ENCODE measurements at places on chromosomes 11 and 22. TPM values are rescaled to one million over a fixed set of nuclear protein-coding genes. Genes with fewer than 3 reads are reported as not detected.

DNA sequence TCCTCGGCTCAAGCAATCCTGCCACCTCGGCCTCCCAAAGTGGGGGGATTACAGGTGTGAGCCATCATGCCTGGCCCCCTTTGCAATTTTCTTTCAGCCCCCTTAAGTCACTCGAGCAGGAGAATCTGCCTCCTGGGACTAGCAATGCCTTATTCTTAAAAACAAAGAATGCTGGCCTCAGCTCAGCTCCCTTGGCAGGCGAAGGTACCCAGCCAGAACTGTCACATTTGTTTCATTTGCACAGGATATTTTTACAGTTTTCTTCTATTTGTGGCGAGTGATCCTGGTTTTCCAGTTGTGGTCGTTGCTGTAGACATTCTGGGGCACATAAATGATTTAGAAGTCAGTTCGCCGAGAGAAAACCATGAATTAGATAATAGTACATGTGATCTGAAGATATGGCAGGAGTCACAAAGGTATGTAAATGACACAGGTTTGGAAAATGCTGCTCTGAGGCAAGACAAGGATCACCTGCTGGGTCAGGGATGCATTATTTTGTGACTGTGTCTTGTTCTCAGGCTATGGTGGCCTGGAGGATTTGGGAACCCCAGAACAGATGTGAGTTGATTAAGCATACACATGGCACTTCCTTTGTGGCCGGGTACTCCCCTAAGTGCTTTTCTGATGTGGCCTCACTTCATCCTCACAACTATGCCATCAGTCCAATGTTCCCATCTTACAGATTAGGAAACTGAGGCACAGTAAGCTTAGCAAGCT, 51.2 kb upstream of the SLC22A12 start:
- H3K4me3 ChIP-seq: no peak overlapping the region
- DNase-seq: no peak
- peaks cover 11% of the 10 kb centered on the region for H3K27me3 ChIP-seq
- peaks cover 2% of the 10 kb centered on the region for H3K4me1 ChIP-seq
- no peak overlapping the region for H3K27ac ChIP-seq

DNA sequence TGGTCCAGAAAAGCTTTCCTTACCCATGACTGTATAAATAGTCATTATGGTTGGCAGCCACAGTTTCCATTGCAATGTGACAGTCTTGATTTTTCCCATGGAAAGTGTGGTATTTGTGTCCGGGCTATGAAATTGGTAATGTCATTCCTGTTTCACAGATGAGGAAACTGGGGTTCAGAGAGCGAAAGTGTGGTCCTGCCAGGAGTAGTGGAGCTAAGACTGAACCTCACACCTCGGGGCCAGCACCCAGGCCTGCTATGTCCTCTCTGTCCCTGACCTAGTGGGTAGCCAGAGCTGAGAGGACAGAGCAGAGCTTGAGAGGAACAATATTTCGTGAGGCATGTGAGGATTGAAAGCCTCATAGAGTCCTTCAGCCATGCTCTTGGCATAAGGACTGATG, 1.2 kb upstream of the YDJC start:
- DNase-seq: no peak
- H3K27me3 ChIP-seq: no peaks in the 10 kb centered on the region
- H3K36me3 ChIP-seq: peaks cover 22% of the 10 kb centered on the region
- H3K27ac ChIP-seq: no peak overlapping the region
- no peak overlapping the region for H3K4me3 ChIP-seq

DNA sequence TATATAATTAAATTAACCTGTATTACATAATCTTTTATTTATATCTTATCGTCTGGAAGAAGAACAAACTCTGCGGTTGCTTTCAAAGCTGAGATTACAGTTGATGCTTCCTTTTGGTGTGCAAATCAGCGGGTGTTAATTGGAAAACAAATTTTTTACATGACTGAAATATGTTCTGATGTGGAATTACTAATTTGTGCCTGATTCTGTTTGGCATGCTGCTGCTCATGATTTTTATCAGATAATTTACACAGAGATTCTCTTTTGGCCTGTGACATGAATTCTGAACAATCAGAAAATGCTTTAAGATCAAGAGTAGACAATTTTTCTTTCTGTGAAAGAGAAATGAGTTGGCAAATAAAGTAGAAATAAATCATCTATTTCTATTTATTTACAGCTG, 510.8 kb downstream of the NELL1 start:
- H3K27ac ChIP-seq: no peak overlapping the region
- H3K36me3 ChIP-seq: no peaks in the 10 kb centered on the region
- no peak overlapping the region for H3K4me3 ChIP-seq
- DNase-seq: no peak

DNA sequence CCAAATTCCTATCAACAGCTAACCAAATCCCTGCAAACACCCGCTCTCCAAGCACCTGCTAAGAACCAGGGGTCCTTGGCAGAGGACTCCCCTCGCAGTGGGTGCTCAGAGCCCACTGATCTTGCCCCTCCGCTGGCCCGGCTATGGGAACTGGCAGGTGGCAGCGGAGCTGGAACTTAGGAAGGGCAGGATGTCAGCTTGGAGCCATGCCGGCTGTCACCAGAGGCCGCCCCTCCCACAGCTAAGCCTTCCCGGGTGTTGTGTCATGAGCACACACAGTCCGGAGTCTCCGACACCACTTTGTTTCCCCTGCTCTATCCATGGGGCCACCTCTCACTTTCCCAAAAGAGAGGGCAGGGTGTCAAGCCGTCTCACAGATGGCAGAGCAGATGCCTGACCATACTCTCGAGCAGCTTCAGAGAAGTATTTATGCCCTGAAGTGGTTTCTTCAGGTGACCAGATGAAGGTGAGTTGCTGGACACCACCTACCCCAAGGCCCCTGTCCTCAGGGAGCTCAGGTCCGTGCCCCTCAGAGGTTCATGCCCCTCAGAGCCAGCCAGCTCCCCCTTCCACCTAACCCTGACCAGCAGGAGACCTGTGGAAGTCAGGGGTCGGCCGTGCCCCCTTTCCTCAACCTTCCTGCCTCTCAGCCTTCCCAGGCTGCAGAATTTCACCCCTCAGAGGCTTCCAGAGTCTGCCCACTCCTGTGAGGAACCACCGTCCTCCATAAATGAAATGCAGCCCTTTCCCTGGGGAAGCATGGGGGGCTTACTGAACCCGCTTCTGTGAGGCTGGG, 545.7 kb upstream of the B3GAT1 start:
- H3K27ac ChIP-seq: no peak overlapping the region
- no peaks in the 10 kb centered on the region for H3K36me3 ChIP-seq
- H3K4me1 ChIP-seq: no peaks in the 10 kb centered on the region
- no peaks in the 10 kb centered on the region for H3K27me3 ChIP-seq
- no peak for DNase-seq

- H3K4me1 ChIP-seq: no peaks in the 10 kb centered on the region
- H3K27me3 ChIP-seq: peaks cover 3% of the 10 kb centered on the region
- DNase-seq: peak; percentile 58
- no peak overlapping the region for H3K27ac ChIP-seq
- no peaks in the 10 kb centered on the region for H3K36me3 ChIP-seq
- no peak overlapping the region for H3K4me3 ChIP-seq
Measured at GRCh38 chr22:30459181-30460052, 12.4 kb downstream of the SEC14L3 start.

GRCh38 chr11:101096036-101096704, 33.4 kb downstream of the PGR start:
- no peaks in the 10 kb centered on the region for H3K27me3 ChIP-seq
- DNase-seq: no peak
- H3K27ac ChIP-seq: no peak overlapping the region
- no peaks in the 10 kb centered on the region for H3K36me3 ChIP-seq
- no peak overlapping the region for H3K4me3 ChIP-seq

The DEPDC7 gene
- total RNA-seq: 2.8 TPM

GRCh38 chr22:26616650-26617049, 1.2 kb downstream of the CRYBB1 start:
- peaks cover 25% of the 10 kb centered on the region for H3K4me1 ChIP-seq
- H3K27me3 ChIP-seq: peaks cover 13% of the 10 kb centered on the region
- DNase-seq: no peak
- H3K27ac ChIP-seq: no peak overlapping the region
- no peaks in the 10 kb centered on the region for H3K36me3 ChIP-seq
- H3K4me3 ChIP-seq: no peak overlapping the region

DNA sequence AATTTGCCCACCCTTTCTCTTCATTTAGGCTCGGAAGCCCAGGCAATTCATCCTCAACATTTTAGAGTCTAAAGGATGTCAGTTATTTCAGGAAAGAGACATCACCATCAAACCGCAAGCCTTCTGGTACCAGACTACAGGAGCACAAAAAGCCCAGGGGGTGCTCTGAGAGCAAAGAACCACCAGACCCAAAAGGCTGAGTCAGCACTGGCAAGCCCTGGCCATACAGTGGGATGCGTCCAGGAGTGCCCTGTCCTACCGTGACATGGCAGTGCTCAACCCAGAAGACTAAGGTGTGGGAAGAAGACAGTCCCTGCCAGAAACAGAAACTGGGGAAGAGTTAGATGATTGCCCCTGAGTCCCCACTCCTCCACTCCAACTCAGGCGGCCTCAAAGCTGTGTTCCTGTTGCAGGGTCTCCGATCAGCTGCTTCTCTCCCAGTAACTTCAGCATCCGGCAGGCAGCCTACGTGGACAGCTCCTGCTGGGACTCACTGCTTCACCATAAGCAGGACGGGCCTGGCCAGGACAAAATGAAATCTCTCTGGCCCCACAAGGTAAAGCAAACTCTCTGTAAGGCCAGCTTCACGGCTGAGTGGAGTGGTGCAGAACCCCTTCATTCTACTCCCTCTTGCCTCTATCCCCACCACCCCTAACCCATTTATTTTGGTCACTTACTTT, 1.5 kb downstream of the PANX3 start:
- H3K27ac ChIP-seq: no peak overlapping the region
- DNase-seq: no peak
- H3K36me3 ChIP-seq: no peaks in the 10 kb centered on the region
- peaks cover 10% of the 10 kb centered on the region for H3K27me3 ChIP-seq
- H3K4me3 ChIP-seq: no peak overlapping the region
- H3K4me1 ChIP-seq: peaks cover 15% of the 10 kb centered on the region

- H3K4me3 ChIP-seq: no peak overlapping the region
- no peaks in the 10 kb centered on the region for H3K36me3 ChIP-seq
- no peak overlapping the region for H3K27ac ChIP-seq
- DNase-seq: no peak
- H3K4me1 ChIP-seq: no peaks in the 10 kb centered on the region
- H3K27me3 ChIP-seq: no peaks in the 10 kb centered on the region
Measured at GRCh38 chr11:96990914-96991313, 601.1 kb downstream of the JRKL start.

The JAM3 gene
- total RNA-seq: 8.0 TPM

GRCh38 chr11:113723787-113724186, 17.7 kb upstream of the TMPRSS5 start:
- H3K27me3 ChIP-seq: no peaks in the 10 kb centered on the region
- no peaks in the 10 kb centered on the region for H3K4me1 ChIP-seq
- DNase-seq: no peak
- no peak overlapping the region for H3K27ac ChIP-seq

- no peak overlapping the region for H3K27ac ChIP-seq
- DNase-seq: peak; percentile 4
- no peaks in the 10 kb centered on the region for H3K36me3 ChIP-seq
- peaks cover 12% of the 10 kb centered on the region for H3K27me3 ChIP-seq
- no peaks in the 10 kb centered on the region for H3K4me1 ChIP-seq
- H3K4me3 ChIP-seq: no peak overlapping the region
Measured at GRCh38 chr11:17613983-17614382, 66.9 kb downstream of the OTOG start.

GRCh38 chr22:49735411-49735900, 92.2 kb downstream of the BRD1 start:
- H3K4me1 ChIP-seq: peaks cover 13% of the 10 kb centered on the region
- H3K36me3 ChIP-seq: no peaks in the 10 kb centered on the region
- no peak overlapping the region for H3K27ac ChIP-seq
- DNase-seq: peak; percentile 38
- peaks cover 17% of the 10 kb centered on the region for H3K27me3 ChIP-seq

The NDUFA6 gene
- 102 TPM for total RNA-seq

DNA sequence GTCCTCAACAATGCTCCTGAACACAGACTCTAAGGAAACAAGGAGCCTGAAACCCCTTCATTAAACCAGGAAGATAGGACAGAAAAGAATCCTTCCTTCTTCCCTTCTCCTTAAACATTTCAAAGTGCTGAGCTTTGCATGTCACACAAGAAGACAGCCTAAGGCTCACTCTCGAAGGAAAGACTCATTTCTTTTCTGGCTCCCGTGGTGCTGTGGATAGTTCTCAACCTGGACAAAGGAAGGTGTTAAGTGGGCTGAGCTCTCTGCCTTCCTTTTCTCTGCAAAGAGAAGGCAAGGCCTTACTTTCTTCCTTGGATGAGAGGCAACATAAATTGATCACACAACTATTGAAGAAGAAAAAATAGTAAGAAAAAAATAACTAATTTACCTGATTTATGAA, 452.4 kb upstream of the DDI1 start:
- no peaks in the 10 kb centered on the region for H3K36me3 ChIP-seq
- DNase-seq: no peak
- H3K27ac ChIP-seq: no peak overlapping the region
- no peaks in the 10 kb centered on the region for H3K4me1 ChIP-seq

DNA sequence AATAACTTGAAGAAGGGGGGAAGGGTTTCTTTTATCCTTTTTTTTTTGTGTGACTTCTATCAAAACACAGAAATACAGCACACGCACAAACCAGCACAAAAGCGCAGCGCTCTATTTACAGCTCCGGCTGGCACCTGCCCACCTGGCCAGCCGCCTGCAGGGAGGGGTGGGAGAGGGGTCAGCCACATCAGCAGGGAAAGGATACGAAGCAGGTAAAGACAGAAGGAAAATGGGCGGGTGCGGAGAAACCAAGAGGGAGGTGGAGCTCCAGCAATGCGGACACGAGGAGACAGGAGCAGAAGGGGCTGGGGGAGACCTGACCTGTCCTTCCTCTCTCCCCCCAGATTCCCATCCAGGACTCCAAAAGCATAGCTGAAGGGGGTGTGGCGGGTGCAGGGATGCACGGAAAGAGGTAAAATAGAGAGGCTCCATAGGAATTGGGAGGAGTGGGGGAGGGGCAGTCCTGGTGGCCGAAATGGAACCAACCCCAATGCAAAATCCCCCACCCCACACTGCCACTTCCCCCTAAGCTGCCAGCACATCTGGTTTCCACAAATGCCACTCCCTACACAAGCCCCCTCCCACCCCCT, 14.1 kb downstream of the CXCR5 start:
- H3K4me3 ChIP-seq: no peak overlapping the region
- peaks cover 47% of the 10 kb centered on the region for H3K4me1 ChIP-seq
- no peaks in the 10 kb centered on the region for H3K27me3 ChIP-seq
- peak overlapping the region; percentile 74 for H3K27ac ChIP-seq
- peaks cover 38% of the 10 kb centered on the region for H3K36me3 ChIP-seq

Measured in activated CD8-positive, alpha-beta T cell treated with anti-CD3 and anti-CD28 coated beads, Interleukin-2, amount 10 ng/mL, durations not matched to agents 7 days and 5 days (primary cell).